ENCODE measurements at places on chromosomes 13 and 19. TPM values are rescaled to one million over a fixed set of nuclear protein-coding genes. Genes with fewer than 3 reads are reported as not detected.

The YJEFN3 gene
- total RNA-seq, result 10.0 TPM

The CEACAM4 gene
- total RNA-seq, result not detected

The PODNL1 gene
- 0.11 TPM for total RNA-seq

The METTL21C gene
- total RNA-seq, result not detected

GRCh38 chr13:26562512-26562890, 5.0 kb downstream of the WASF3 start:
- H3K4me1 ChIP-seq, result peaks cover 3% of the 10 kb centered on the region
- H3K36me3 ChIP-seq, result no peaks in the 10 kb centered on the region
- H3K27me3 ChIP-seq, result peaks cover 25% of the 10 kb centered on the region
- DNase-seq, result no peak

- no peak overlapping the region for H3K4me3 ChIP-seq
- no peaks in the 10 kb centered on the region for H3K4me1 ChIP-seq
- no peaks in the 10 kb centered on the region for H3K36me3 ChIP-seq
Observed at GRCh38 chr13:61276401-61276800, 139.2 kb downstream of the PCDH20 start.

GRCh38 chr13:20426766-20427448, 98.8 kb downstream of the CRYL1 start:
- peaks cover 14% of the 10 kb centered on the region for H3K4me1 ChIP-seq
- H3K36me3 ChIP-seq, result peaks cover 11% of the 10 kb centered on the region
- H3K4me3 ChIP-seq, result no peak overlapping the region
- DNase-seq, result no peak

GRCh38 chr13:77896977-77897376, 21.7 kb downstream of the EDNRB start:
- H3K36me3 ChIP-seq, result no peaks in the 10 kb centered on the region
- H3K4me3 ChIP-seq, result no peak overlapping the region
- no peak for DNase-seq
- no peak overlapping the region for H3K27ac ChIP-seq
- no peaks in the 10 kb centered on the region for H3K4me1 ChIP-seq

- no peaks in the 10 kb centered on the region for H3K4me1 ChIP-seq
- H3K27ac ChIP-seq, result no peak overlapping the region
- H3K36me3 ChIP-seq, result no peaks in the 10 kb centered on the region
- H3K4me3 ChIP-seq, result no peak overlapping the region
- DNase-seq, result no peak
Observed at GRCh38 chr13:75341028-75341427, 140.9 kb downstream of the TBC1D4 start.

- H3K36me3 ChIP-seq, result peaks cover 33% of the 10 kb centered on the region
- no peaks in the 10 kb centered on the region for H3K27me3 ChIP-seq
Observed at GRCh38 chr19:10729411-10729810, 11.5 kb downstream of the DNM2 start.

- peaks cover 3% of the 10 kb centered on the region for H3K27me3 ChIP-seq
- H3K4me1 ChIP-seq, result peaks cover 7% of the 10 kb centered on the region
- no peak overlapping the region for H3K4me3 ChIP-seq
- H3K36me3 ChIP-seq, result no peaks in the 10 kb centered on the region
- H3K27ac ChIP-seq, result no peak overlapping the region
Observed at GRCh38 chr13:20547479-20547908, 19.5 kb upstream of the IFT88 start.

DNA sequence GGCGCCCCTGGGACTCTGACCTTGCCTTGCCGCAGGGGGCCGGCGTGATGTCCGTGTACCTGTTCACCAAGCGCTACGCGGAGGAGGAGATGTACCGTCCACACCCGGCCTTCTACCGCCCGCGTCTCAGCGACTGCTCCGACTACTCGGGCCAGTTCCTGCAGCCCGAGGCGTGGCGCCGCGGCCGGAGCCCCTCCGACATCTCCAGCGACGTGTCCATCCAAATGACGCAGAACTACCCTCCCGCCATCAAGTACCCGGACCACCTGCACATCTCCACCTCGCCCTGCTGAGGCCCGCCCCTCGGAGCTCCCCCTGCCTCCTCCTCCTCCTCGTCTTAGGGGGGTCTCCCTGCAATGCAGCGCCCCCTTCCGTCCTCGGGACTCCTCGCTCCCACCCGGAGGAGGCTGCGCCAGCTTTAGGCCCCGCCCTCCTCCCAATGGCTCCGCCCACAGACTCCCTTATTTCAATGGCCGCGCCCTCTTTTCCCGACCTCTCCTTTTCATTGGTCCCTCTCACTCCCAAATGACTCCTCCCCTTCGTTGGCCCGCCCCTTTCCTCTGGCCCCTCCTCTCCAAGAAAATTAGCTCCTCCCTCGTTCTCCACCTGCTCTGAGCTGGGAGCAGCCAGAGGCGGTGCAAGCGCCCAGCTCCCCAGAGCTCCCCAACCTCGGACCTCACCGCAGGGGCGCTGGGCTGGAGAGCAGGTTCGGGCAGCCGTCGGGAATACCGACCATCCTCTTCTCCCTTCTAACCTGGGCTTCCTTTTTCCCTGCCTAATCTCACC, 20.5 kb upstream of the CACNG8 start:
- DNase-seq, result peak; percentile 25
- no peaks in the 10 kb centered on the region for H3K36me3 ChIP-seq
- peaks cover 28% of the 10 kb centered on the region for H3K27me3 ChIP-seq
- H3K27ac ChIP-seq, result no peak overlapping the region
- no peak overlapping the region for H3K4me3 ChIP-seq

DNA sequence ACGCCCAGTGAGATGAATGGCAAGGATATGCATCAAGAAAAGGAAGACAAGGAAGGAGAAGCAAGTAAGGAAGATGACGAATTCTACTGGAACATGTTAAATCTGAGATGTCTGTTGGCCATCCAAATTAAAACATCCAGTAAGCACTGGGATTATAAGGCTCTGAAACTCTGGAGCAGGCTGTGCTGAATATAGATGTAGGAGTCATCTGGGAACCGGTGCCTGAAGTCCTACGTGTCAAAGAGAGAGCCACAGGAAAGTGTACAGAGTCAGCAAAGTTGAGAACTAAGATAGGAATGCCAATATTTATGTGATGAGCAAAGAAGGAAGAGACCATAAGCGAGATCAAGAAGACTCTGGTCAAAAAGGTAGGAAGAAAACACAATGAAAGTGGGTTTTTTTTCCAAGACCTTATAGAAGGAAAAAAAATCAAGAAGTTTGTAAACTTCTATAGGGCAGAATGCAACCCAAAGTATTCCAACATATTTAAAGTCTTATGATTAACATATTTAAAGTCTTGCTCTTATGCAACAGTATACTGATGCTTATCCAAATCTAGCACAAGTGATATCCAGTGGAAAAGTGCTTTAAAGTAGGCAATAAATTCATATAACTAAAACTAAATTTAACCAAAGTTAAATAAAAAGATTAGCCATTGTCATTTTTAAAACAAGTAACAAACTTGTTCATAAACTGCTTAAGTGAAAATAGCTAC, 51.2 kb upstream of the EEF1AKMT1 start:
- peaks cover 9% of the 10 kb centered on the region for H3K4me1 ChIP-seq
- DNase-seq, result no peak
- H3K4me3 ChIP-seq, result no peak overlapping the region
- peaks cover 4% of the 10 kb centered on the region for H3K36me3 ChIP-seq
- no peak overlapping the region for H3K27ac ChIP-seq

DNA sequence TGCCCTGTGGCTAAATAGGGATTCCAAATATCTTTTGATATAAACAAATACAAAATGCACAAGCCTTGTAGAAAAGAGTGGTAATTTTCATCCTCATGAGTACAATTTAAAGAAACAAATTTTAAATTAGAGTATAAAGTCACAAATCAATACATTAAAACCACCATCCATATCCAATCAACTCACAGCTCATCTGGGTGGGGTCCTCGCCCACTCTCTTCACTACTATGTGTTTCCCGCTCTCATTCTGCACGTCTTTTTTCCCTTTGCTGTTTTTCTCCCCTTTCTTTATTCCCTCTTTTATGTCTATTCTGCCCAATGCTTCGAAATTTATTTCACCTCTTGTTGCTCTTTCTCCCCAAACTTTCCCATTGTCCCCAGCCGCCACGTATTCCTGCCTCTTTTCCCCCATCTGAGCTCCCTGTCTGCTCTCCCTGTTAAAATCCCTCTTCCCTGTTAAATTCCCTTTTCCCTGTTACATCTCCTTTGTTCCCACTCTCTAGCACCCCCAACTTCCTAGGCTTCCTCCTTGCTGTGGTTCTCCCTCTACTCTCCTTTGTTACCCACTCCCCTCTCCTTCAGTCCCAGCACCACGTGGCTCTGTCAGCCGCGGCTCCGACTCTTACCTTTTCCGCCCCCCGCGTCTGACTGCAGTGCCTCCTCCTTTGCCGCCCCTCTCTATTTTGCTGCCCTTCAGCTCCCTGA, 1.3 kb downstream of the ZNF616 start:
- DNase-seq, result peak; percentile 33
- H3K4me1 ChIP-seq, result peaks cover 29% of the 10 kb centered on the region
- peaks cover 63% of the 10 kb centered on the region for H3K36me3 ChIP-seq
- peak overlapping the region; percentile 93 for H3K27ac ChIP-seq
- H3K27me3 ChIP-seq, result no peaks in the 10 kb centered on the region

DNA sequence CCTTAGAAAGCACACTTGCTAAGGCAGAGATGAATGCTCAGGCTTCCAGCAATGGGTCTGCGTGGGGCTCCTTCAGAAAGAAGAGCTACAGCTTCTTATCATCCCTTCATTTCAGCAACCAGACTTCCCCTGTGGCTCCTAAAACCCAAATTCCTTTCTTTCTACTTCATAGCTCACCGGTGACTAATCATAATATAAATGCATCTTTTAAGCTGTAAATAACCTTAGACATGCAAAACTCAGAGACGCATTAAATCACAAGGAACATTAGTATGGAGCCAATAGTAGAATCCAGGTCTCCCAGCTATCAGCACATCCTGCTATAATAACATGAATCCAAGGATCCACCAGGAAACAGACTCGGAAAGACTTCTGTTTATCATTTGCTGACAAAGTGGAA, 375.6 kb downstream of the COG6 start:
- H3K4me3 ChIP-seq, result no peak overlapping the region
- no peaks in the 10 kb centered on the region for H3K27me3 ChIP-seq
- no peak for DNase-seq
- H3K4me1 ChIP-seq, result peaks cover 16% of the 10 kb centered on the region

GRCh38 chr13:76226941-76227340, 590.8 kb downstream of the LMO7 start:
- H3K27ac ChIP-seq, result no peak overlapping the region
- H3K36me3 ChIP-seq, result no peaks in the 10 kb centered on the region
- no peak for DNase-seq
- H3K4me1 ChIP-seq, result no peaks in the 10 kb centered on the region
- no peaks in the 10 kb centered on the region for H3K27me3 ChIP-seq

DNA sequence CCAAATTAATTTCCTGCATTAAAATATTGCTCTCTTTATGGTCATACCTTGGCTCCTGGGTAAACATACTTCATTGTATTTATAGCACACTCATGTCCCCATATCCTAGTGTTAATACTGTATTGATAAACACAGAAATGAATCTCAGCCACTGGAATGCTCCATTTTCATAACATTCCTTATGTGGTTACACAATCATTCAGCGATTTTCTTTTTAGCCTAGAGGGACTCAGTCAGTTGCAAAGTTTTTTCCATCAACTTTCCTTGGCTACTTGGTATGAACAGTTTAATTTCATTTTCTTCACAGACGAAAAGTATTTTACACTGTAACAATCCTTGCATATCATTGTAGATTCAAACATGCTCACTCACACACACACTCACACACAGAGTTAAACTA, 471.5 kb downstream of the FGF14 start:
- no peak overlapping the region for H3K4me3 ChIP-seq
- DNase-seq, result no peak
- H3K27ac ChIP-seq, result no peak overlapping the region
- H3K36me3 ChIP-seq, result no peaks in the 10 kb centered on the region
- no peaks in the 10 kb centered on the region for H3K4me1 ChIP-seq

GRCh38 chr13:20185366-20186056, 7.2 kb downstream of the GJB2 start:
- no peak overlapping the region for H3K4me3 ChIP-seq
- no peaks in the 10 kb centered on the region for H3K4me1 ChIP-seq
- no peak for DNase-seq
- H3K27ac ChIP-seq, result no peak overlapping the region

DNA sequence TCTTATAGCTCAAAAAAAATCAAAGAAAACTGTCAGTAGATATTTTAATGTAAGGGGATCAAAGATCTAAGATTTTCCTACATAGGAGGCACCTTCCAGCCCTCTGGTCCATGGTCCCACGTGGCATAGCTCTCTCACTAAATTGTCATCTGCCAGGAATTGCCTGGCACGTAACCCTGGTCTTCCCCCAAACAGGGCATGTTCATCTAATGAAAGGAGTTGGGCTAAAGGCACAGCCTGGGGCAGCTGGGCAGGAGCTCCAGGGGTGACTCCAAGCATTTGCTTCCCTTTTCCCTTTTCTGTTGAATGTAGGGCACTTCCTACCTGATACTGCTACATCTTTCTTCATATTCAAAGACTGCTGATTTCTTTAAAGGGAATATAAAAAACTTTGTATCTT, 148.7 kb downstream of the COL4A1 start:
- no peaks in the 10 kb centered on the region for H3K4me1 ChIP-seq
- no peaks in the 10 kb centered on the region for H3K36me3 ChIP-seq
- H3K4me3 ChIP-seq, result no peak overlapping the region
- no peak overlapping the region for H3K27ac ChIP-seq
- no peak for DNase-seq
- no peaks in the 10 kb centered on the region for H3K27me3 ChIP-seq

DNA sequence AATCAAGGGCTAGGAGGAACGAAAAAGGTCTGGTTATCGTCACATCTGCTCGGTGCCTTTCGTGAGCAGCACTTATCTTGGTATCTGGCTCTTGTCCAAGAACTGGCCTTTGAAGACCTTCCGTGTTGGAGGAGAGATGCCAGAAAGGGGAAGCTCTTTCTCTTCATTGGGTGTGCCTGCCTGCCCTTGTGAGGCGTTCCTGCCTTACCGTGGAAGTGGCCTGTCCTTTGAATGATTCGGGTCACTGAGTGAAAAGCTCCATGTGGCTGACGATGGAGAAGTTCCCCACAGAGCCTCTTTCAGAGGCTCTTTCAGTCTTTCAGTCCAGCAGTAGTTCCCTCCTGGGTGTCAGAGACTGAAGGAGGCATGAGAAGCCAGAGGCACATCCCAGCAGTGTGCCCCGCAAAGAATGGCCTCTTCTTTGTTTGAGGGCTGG, 121.5 kb upstream of the SLC10A2 start:
- no peaks in the 10 kb centered on the region for H3K4me1 ChIP-seq
- no peaks in the 10 kb centered on the region for H3K36me3 ChIP-seq
- H3K4me3 ChIP-seq, result no peak overlapping the region
- H3K27me3 ChIP-seq, result no peaks in the 10 kb centered on the region
- no peak for DNase-seq

GRCh38 chr13:23473221-23473620, 39.7 kb upstream of the SACS start:
- no peaks in the 10 kb centered on the region for H3K4me1 ChIP-seq
- H3K27me3 ChIP-seq, result peaks cover 12% of the 10 kb centered on the region
- no peak for DNase-seq
- no peaks in the 10 kb centered on the region for H3K36me3 ChIP-seq
